Right lobe of liver (tissue), 6 donors: ENCODE measurements at places on chromosomes 2 and 18. TPM values are rescaled to one million over a fixed set of nuclear protein-coding genes. Genes with fewer than 3 reads are reported as not detected.

The ING5 gene
- 20.3 TPM for total RNA-seq

DNA sequence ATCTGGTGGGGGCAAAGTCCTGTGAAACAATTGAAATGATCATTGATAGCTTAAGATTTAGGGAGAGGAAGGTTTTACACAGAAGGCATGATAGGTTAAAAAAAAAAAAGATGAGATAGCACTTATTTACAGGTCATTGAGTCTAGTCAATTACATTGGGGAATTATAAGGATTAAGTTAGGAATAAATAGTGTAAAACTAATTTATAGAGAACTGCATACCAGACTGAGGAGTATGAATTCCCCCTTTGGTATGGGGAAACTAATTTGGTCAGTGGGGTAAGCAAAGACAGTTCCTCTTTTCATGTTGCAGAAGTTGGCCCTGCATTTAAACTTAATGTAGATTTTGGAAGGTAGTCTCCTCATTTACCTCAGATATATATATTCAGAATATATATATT is 10.8 kb downstream of the GLS start:
- no peak for DNase-seq
- H3K36me3 ChIP-seq: no peaks in the 10 kb centered on the region
- no peak overlapping the region for H3K27ac ChIP-seq
- no peak overlapping the region for H3K4me3 ChIP-seq
- no peaks in the 10 kb centered on the region for H3K4me1 ChIP-seq

DNA sequence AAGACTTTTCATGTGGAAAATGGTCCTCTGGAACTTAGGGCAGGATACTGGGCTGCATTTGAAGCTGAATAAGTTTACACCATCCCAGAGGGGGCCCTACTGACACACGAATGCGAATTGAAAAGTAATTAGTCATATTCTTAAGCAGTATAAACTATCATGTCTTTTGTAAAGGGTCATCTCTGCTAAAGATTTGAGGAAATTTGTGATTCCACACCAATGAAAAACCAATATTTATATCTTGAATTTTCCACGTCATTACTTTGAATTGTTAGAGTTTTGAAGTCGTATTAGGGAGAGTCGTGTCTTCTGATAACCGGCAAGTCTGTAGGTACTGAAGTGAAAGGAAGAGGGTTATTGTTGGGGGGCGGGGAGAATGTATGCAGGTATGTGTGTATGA is 4.1 kb upstream of the OTX1 start:
- H3K27me3 ChIP-seq: no peaks in the 10 kb centered on the region
- no peak overlapping the region for H3K4me3 ChIP-seq
- no peaks in the 10 kb centered on the region for H3K4me1 ChIP-seq
- no peak overlapping the region for H3K27ac ChIP-seq

GRCh38 chr2:69390471-69390870 is 3.4 kb upstream of the GFPT1 start:
- H3K4me3 ChIP-seq: no peak overlapping the region
- DNase-seq: no peak
- H3K27me3 ChIP-seq: no peaks in the 10 kb centered on the region
- peaks cover 6% of the 10 kb centered on the region for H3K36me3 ChIP-seq
- no peak overlapping the region for H3K27ac ChIP-seq

The GNLY gene
- 1.6 TPM for total RNA-seq

The OSR1 gene
- total RNA-seq: not detected

DNA sequence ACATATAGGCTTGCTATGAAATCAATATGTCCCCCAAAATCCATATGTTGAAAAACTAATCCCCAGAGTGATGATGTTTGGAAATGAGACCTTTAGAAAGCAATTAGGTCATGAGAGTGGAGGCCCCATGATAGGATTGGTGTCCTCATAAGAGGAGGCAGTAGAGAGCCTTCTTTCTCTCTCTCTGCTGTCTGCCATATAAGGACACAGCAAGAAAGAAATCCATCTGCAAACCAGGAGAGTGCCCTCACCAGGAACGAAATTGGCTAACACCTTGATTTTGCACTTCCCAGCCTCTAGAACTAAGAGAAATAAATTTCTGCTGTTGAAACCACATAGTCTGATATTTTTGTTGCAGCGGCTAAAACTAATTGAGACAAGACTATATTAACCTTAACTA is 89.5 kb downstream of the NBAS start:
- no peaks in the 10 kb centered on the region for H3K27me3 ChIP-seq
- peaks cover 34% of the 10 kb centered on the region for H3K36me3 ChIP-seq
- no peaks in the 10 kb centered on the region for H3K4me1 ChIP-seq
- no peak overlapping the region for H3K4me3 ChIP-seq
- no peak for DNase-seq

GRCh38 chr18:31206787-31207381 is 44.2 kb upstream of the DSC1 start:
- peak; percentile 25 for DNase-seq
- H3K27me3 ChIP-seq: no peaks in the 10 kb centered on the region
- no peaks in the 10 kb centered on the region for H3K4me1 ChIP-seq
- H3K4me3 ChIP-seq: no peak overlapping the region
- H3K27ac ChIP-seq: no peak overlapping the region

DNA sequence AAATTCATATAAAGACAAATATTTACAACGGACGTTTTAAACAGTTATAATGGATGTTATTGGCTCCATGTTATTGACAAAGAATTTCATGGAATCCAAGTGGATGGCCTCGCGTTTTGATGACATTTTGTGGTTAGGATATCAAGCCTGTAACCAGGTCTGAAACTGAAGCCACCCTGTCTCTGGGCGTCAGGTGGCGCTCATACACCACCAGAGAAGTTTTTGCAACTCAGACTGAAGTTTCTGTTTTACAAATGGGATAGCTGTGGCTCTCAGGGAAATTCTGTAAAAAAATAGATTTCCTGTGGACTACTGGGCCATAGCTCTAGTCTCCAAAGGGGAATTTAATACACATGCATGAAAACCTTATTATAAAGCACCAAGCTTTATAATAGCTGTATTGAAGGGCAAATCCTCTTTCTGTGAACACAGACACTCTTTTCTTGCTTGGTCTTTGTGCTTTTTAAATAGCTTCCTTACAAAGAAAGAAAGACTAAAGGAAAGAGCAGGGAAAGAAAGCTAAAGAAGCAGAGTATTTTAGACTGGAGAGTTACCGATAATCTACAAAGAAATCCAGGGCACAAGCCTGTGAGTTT is 86.7 kb downstream of the C18orf54 start:
- H3K27me3 ChIP-seq: no peaks in the 10 kb centered on the region
- H3K4me3 ChIP-seq: no peak overlapping the region
- peak; percentile 56 for DNase-seq
- H3K4me1 ChIP-seq: no peaks in the 10 kb centered on the region
- H3K36me3 ChIP-seq: no peaks in the 10 kb centered on the region

GRCh38 chr2:23568626-23569190 is 183.7 kb downstream of the KLHL29 start:
- no peak for DNase-seq
- H3K4me3 ChIP-seq: no peak overlapping the region
- no peak overlapping the region for H3K27ac ChIP-seq
- H3K27me3 ChIP-seq: no peaks in the 10 kb centered on the region
- no peaks in the 10 kb centered on the region for H3K36me3 ChIP-seq

The FLACC1 gene
- total RNA-seq: 0.98 TPM

- DNase-seq: no peak
- H3K27ac ChIP-seq: no peak overlapping the region
- no peaks in the 10 kb centered on the region for H3K36me3 ChIP-seq
Observed at GRCh38 chr18:75010689-75011088, 198.2 kb downstream of the PTGR3 start.

GRCh38 chr18:3914109-3914508 is 464.1 kb downstream of the TGIF1 start:
- H3K27ac ChIP-seq: no peak overlapping the region
- no peaks in the 10 kb centered on the region for H3K36me3 ChIP-seq
- no peaks in the 10 kb centered on the region for H3K27me3 ChIP-seq
- H3K4me3 ChIP-seq: no peak overlapping the region
- DNase-seq: no peak

DNA sequence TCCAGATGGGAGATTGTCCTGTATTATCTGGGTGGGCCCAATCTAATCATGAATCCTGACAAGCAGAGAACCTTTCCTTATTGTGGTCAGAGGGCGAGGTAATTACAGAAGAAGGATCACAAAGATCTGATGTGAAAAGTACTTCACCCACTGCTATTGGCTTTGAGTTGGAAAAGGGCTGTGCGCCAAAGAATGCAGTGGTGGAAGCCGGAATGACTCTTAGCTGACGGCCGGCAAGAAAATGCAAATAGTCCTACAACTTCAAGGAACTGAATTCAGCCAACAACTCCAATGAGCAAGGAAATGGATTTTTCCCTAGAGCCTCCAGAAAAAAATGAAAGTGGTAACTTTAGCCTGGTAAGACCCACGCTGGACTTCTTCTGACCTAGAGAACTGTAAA is 67.3 kb downstream of the CTNNA2 start:
- H3K36me3 ChIP-seq: no peaks in the 10 kb centered on the region
- H3K4me3 ChIP-seq: no peak overlapping the region
- H3K4me1 ChIP-seq: no peaks in the 10 kb centered on the region

- no peak for DNase-seq
- no peaks in the 10 kb centered on the region for H3K4me1 ChIP-seq
- no peak overlapping the region for H3K4me3 ChIP-seq
- no peaks in the 10 kb centered on the region for H3K36me3 ChIP-seq
- H3K27me3 ChIP-seq: no peaks in the 10 kb centered on the region
Observed at GRCh38 chr2:185984670-185985069, 246.1 kb downstream of the FSIP2 start.

DNA sequence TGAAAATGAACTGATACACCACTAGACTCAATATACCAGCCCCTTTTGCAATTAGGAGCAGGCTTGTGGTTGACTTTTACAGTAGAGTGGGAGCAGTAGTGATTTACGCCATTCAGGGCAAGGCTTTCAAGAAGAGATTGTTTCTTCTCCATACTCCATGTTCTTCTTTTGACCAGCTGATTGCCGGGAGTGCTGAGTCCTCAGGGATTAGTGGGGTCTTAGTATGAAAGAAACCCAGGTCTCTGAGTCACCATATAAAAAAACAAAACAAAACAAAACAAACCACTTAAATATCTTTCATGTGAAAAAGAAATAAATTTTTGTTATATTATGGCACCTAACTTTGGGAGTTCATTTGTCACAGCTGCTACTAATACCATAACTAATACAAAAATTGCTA is 465.6 kb upstream of the TRIB2 start:
- no peak for DNase-seq
- no peaks in the 10 kb centered on the region for H3K36me3 ChIP-seq
- H3K27me3 ChIP-seq: no peaks in the 10 kb centered on the region
- H3K4me1 ChIP-seq: no peaks in the 10 kb centered on the region
- no peak overlapping the region for H3K4me3 ChIP-seq
- H3K27ac ChIP-seq: no peak overlapping the region

DNA sequence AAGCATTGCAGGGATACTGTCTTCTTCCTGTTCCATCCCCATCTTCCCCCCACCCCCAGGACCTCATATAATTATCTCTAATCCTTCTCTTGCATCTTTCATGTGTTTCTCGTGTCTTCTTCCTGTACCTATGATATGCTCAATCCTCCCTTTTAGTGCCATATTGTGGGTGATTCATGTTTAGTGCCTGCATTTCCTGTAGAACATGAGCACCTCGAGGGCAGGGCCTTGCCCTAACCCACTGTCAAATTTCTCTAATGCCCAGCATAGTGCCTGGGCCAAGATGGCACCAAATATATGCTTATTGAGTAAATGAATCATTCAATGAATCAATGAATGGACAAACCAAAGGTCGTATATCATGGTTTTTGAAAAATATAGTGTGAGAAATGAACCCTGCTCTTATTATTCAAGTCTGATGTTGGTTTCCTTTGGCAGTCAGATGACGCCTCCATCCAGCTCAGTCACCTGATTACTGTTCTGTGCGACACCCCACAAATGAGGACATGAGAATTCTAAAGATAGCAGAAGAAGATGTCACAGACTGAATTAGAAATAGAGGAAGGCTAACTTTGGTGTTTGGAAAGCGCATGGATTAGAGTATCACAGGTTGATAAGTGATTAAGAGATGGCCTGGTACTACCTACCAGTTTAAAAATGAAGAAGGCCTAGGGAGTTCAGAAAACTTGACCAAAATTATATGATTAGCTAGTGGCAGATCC is 278.4 kb downstream of the PRKCE start:
- no peaks in the 10 kb centered on the region for H3K36me3 ChIP-seq
- H3K4me1 ChIP-seq: no peaks in the 10 kb centered on the region
- H3K27me3 ChIP-seq: no peaks in the 10 kb centered on the region
- no peak for DNase-seq
- no peak overlapping the region for H3K27ac ChIP-seq

The AGXT gene
- 1,366 TPM for total RNA-seq

The IL36B gene
- not detected for total RNA-seq

The IMPACT gene
- total RNA-seq: 10.4 TPM

- no peak overlapping the region for H3K27ac ChIP-seq
- no peaks in the 10 kb centered on the region for H3K27me3 ChIP-seq
- H3K4me3 ChIP-seq: no peak overlapping the region
- H3K36me3 ChIP-seq: no peaks in the 10 kb centered on the region
Observed at GRCh38 chr2:30139131-30139870, 7.5 kb upstream of the YPEL5 start.

- H3K27ac ChIP-seq: peak overlapping the region; percentile 93
- no peaks in the 10 kb centered on the region for H3K27me3 ChIP-seq
- no peaks in the 10 kb centered on the region for H3K36me3 ChIP-seq
- DNase-seq: peak; percentile 22
- H3K4me3 ChIP-seq: peak overlapping the region; percentile 82
Observed at GRCh38 chr2:190649798-190650390, 1.0 kb downstream of the NAB1 start.

The ACTR3 gene
- 44.1 TPM for total RNA-seq

DNA sequence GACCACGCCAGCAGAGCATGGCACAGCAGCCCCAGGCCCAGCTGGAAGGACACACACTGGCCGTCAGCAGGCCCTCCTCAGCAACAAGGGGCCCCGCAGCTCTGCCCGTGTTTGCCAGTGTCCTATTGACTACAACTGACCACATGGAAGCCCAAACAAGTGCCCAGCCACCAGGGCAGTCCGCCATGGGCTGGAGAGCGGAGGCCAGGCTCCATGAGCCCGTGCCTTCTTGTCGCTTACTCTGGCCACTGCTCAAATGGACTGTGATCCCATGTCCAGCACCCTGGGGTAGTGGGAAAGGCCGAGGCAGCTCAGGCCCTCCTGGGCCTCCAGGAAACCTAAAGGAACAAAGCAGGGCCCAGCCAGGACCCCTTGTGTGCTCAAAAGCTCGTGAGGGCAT is 53.9 kb upstream of the TAF1B start:
- H3K4me1 ChIP-seq: peaks cover 11% of the 10 kb centered on the region
- H3K27me3 ChIP-seq: no peaks in the 10 kb centered on the region
- peak; percentile 58 for DNase-seq

DNA sequence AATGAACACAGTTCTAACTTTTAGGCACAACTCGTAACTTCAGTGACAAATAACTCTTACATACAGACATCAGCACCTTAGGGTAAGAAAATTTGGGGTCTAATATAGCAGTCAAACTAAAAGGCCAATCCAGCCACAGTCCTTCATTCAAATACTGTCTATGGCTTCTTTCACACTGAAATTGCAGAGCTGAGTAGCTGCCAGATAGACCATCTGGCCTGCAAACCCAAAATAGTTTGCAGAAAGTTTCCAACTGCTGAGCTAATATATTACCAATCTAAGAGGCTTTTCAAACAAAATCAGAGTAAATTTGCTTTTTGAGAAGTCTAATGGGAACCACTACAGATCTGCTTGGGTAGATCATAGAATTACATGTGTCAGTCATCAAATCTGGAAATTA is 183.4 kb downstream of the GALR1 start:
- H3K4me3 ChIP-seq: no peak overlapping the region
- no peaks in the 10 kb centered on the region for H3K4me1 ChIP-seq
- H3K36me3 ChIP-seq: no peaks in the 10 kb centered on the region
- H3K27me3 ChIP-seq: no peaks in the 10 kb centered on the region
- H3K27ac ChIP-seq: no peak overlapping the region
